ENCODE measurements at places on chromosomes 4 and X.

- no peak for DNase-seq
These were observed 49.8 kb upstream of the SEC24B start for GRCh38 chr4:109383823-109384222.

DNA sequence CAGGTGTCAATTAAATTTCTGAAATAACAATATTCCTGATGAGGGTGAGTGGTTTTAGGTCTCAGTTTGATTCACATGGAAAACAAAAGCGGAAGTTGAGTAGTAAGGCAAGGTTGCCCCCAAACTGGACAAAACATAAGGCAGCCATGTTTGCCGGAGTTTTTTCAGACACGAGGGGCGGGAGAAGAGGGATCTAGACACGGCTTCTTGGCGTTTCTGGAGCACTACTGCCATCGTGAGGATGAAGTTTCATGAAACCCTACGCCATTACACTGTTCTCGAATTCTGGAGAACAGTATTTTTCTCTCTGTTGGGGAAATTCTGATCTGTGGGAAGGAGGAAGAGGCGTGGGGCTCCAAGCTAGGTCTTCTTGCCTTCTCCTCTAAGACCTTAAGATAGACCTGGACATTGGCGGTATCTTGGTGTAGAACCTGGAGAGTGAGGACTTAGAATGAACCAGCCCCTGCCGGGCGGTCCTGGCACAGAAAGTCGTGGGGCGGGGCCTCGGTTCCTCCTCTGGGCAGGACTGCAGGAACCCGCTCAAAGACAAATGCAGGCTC lies 160.3 kb downstream of the OR13H1 start:
- no peak for DNase-seq

- DNase-seq: no peak
These were observed 76.0 kb upstream of the GPM6B start for GRCh38 chrX:13892856-13893255.

- no peak for DNase-seq
These were observed 49.5 kb upstream of the GABRQ start for GRCh38 chrX:152588206-152588605.

DNA sequence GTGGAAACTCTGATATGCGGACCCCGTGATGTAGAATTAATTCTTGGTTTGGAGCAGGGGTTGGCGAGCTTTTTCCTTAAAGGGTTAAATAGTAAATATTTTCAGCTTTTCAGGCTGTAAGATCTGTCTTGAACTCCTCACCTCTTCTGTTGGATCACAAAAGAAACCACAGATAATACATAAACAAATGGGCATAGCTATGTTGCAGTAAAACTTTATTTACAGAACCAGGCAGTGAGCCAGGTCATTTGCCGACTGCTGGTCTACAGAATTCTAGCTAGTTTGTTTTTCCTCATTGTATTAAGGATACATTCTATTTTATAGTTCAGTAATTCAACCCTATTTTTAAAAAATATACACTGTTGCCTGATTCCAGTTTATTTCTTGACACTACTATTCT lies 116.6 kb downstream of the PAPSS1 start:
- DNase-seq: no peak

GRCh38 chr4:1238676-1239000 lies 10.3 kb downstream of the CTBP1 start:
- no peak for DNase-seq
